HCEC 1CT (cell line): ENCODE measurements at places on chromosomes 4 and X.
A peak's percentile ranks its signal among the peaks of the same experiment; 100 is the strongest.

DNA sequence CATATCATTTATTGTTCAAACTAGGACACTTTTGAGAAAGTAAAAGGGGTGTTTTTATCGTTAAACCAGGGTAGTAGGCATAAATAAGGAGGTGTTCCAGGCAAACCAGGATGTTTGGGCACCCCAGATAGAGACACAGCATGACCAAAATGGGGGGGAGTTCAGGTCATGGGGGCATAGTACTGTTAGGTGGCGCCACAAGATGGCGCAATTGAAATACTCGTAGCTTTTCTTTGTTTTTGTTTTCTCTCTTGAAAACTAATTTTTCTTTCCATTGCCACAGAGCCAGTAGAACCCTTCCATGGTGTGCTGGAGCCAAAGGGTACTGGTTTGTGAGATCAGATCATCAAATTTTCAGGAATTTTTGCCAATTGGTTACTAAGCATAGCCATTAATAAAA, 283.4 kb downstream of the BCOR start:
- peak; percentile 41 for DNase-seq

DNA sequence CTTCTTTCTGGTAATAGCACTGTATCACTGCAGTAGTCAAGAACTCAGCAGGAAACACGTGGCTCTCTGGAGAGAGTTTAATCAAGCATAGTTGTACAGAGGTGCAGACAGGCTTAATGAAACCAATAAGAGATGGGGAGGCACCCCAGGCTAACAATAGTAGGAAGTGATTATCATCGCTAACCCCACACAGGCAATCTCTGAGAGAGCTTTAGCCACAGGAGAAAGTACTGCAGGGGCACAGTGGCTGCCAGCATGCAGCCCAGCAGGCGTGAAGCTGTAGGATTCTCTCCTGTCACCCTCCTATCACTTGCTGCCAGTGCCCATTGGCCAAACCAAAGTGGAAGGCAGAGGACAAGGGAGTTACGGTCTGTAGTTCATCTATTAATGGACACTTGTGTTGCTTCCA, 450.0 kb upstream of the RASGEF1B start:
- no peak for DNase-seq

DNA sequence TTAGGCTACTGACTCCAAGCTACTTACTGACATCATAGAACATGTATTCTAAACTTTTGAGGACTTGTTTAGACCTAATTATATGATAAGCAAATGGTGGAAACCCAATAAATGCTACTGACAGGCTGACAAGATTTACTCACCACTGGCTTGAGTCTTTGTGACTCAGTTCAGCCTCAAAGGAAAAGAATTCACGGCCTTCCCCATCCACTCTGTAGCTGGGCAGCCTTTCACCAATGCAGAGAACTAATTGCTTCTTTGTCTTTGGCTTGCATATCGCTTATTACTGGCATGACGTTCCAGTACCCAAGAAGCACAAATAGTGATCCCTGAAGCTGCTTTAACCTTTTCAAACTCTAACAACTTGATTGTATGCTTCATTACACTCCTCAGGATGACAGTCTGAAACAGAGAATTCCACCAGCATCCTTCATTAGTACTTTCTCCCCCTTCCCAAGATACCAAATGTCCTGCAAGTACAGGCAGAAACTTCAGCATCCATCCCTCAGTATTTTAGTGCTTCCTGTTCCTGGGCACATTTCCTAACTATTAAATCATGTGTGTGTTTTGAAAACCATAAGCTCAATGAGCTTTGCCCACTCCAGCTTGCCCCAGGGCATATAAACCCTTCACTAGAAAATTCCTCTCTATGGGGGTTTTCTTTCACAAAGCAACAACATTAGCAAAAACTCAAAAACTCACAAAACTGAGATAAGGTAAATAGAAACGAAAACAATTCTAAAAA, 298.1 kb upstream of the SLC7A11 start:
- no peak for DNase-seq

- DNase-seq, result no peak
These were observed 120.6 kb upstream of the LNX1 start for GRCh38 chr4:53711926-53712325.

- DNase-seq, result no peak
These were observed 100.5 kb downstream of the MFAP3L start for GRCh38 chr4:169925678-169926077.
